ENCODE measurements at places on chromosomes 6 and 20. TPM values are rescaled to one million over a fixed set of nuclear protein-coding genes. Genes with fewer than 3 reads are reported as not detected.

The C2 gene
- polyA plus RNA-seq = 10.0 TPM

The SAMD3 gene
- polyA plus RNA-seq = 0.30 TPM

The EIF6 gene
- 141 TPM for polyA plus RNA-seq

The GSTA2 gene
- not detected for polyA plus RNA-seq

The CEP162 gene
- polyA plus RNA-seq = 6.9 TPM

The KCNB1 gene
- polyA plus RNA-seq = 7.6 TPM

The CRISP3 gene
- polyA plus RNA-seq = 0.65 TPM

The THBS2 gene
- polyA plus RNA-seq = 22.8 TPM

The SPAG4 gene
- polyA plus RNA-seq = 4.9 TPM

The SEC63 gene
- 28.2 TPM for polyA plus RNA-seq

- no peak for DNase-seq
Measured at GRCh38 chr6:54913211-54913610, 66.6 kb downstream of the FAM83B start.

GRCh38 chr6:346386-347030 lies 45.0 kb upstream of the IRF4 start:
- no peak for DNase-seq

- no peak for DNase-seq
Measured at GRCh38 chr6:25017932-25018567, 82.3 kb upstream of the RIPOR2 start.

DNA sequence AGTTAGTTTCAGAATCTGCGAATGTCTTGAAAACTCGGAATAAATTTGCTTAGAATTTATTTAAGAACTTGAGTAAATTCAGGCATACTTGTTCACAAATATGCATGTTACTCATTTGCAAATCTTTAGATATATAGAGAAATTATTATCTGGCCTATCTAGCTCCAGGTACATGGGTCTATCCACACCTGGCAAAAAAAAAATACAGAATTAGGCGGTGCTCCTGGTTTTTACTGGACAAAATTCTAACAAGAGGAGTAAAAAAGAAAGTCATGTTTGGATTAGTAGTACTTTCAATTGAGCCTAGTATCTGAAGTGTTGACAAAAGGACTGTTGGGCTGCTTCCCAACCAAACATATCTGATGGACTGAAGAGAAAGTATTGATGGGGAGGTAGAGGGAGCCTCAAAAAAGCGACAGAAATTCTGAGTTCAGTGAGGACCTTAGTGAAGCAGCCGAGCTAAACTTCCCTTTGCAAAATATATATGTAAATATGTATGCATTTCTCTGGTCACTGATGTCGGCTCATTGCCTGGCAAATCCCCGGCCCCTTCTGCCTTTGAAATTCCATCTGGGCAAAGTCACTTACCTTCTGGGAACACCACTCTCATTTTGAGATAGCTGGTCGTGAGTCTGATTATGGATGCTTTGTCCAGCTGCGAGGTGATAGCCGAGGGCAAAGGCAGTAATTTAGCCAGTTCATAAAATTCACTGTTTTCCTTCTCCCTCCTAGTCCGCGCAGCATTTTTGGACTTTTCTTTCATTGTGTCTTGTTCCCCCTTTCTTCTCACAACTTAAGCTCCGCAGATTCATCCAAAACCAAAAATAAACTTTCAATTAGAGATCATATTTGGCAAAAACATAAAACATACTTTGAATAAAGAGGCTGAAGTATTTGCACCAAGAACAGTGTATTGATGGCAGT lies 1.8 kb downstream of the SIM1 start:
- no peak for DNase-seq

All from urinary bladder (tissue), 4 donors.